ENCODE measurements at places on chromosomes 7 and 10. TPM values are rescaled to one million over a fixed set of nuclear protein-coding genes. Genes with fewer than 3 reads are reported as not detected.

CYP2C19 gene
- total RNA-seq, result not detected

HABP2 gene
- not detected for total RNA-seq

NKX2-3 gene
- total RNA-seq, result not detected

TFPI2 gene
- total RNA-seq, result 14.5 TPM

MYL10 gene
- not detected for total RNA-seq

ZWINT gene
- total RNA-seq, result 55.9 TPM

LAMB1 gene
- total RNA-seq, result 478 TPM

GNGT1 gene
- total RNA-seq, result not detected

ATP6V0A4 gene
- not detected for total RNA-seq

CCL24 gene
- total RNA-seq, result not detected

TSPAN13 gene
- 3.0 TPM for total RNA-seq

HHEX gene
- total RNA-seq, result 8.7 TPM

DDC gene
- total RNA-seq, result not detected

PNLIP gene
- not detected for total RNA-seq
